ENCODE measurements at places on chromosomes 6 and 20.

GRCh38 chr6:106692112-106692818, 62.9 kb downstream of the QRSL1 start:
- DNase-seq, result no peak

GRCh38 chr6:130385064-130385695, 19.4 kb downstream of the TMEM200A start:
- DNase-seq, result no peak

GRCh38 chr6:90648873-90649272, 62.0 kb upstream of the MAP3K7 start:
- no peak for DNase-seq

GRCh38 chr20:4449957-4450715, 271.6 kb upstream of the PRND start:
- peak; percentile 43 for DNase-seq

DNA sequence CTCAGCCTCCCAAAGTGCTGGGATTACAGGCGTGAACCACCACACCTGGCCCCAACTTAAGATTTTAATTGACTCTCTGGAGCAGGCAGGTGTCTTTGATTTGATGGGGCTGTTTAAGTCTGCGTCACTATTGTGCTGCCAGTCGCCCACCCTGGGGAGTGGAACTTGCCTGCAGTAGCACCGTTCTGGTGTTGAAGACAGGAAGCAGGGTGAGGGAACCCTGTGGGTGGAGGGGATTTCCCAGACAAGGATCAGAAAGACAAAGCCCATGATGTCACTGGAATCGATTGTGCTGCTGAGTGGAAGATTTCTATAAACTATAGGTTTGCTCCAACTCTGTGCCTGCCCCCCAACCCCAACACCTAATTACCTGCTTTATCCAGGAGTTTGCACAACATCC, 11.0 kb downstream of the ALDH8A1 start:
- DNase-seq, result no peak

DNA sequence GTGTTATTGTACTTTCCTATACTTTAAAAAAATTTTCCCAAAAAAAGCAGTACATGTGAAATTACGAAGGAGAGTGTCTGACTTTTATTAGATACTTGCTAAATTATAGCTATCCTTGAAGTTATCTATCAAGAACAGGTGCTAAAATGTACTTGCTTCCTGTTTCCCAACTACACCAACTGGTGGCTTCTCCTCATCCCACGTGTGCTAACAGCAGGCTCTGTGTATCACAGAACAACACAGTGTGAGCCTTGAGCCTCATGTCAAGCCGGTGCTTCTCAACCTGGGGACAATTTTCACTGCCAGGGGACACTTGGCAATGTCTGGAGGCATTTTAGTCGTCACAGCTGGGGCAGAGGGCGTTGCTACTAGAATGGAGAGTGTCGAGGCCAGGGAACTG, 36.2 kb upstream of the CDYL start:
- no peak for DNase-seq

GRCh38 chr6:27667016-27667656, 194.2 kb upstream of the ZNF184 start:
- DNase-seq, result no peak

GRCh38 chr20:45924391-45925261, 9.9 kb upstream of the PCIF1 start:
- peak; percentile 56 for DNase-seq

DNA sequence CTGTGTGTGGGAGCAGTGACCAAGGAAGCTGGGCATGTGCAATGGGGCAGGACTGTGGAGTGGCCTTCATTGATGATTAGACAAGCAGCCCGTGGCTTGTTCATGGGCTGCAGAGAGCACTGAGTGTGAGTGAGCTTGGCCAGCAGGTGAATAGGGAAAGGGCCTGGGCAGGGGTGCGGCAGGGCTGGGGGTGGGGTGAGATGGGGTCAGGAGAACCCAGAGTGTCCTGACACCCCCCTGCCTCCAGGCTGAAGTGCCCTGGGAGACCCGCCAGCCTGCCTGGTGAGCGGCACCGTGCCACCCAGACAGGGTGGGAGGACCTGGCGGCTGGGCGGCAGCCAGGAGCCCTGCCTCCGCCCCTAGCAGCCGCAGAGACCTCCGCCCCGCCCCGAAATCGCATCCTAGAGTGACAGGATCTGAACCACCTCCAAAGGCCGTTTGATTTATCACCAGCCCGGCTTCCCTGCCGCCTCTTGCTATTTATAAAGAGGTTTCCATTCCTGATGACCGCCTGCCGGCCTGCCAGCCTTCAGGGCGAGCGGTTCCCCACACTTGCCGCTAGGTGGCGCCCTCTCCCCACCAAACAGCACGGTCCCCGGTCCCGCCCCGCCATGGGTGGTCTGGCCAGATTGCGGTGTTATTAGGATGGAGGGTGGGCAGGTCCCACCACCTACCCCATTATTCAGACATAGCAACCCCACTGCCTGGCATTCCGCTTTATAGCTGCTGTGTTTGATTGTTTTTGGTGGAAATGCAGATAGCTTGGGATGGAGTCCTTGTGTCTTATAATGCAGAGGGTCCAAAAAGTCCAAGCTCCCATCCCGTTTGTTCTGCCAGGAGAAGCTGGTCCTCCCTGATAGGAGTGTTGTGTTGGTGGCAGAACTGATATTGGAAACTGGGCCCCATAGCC, 3.5 kb downstream of the MYLK2 start:
- DNase-seq, result peak; percentile 75

GRCh38 chr6:45691426-45691825, 313.7 kb upstream of the SUPT3H start:
- no peak for DNase-seq

GRCh38 chr6:37705239-37706051, 7.8 kb upstream of the MDGA1 start:
- peak; percentile 85 for DNase-seq

DNA sequence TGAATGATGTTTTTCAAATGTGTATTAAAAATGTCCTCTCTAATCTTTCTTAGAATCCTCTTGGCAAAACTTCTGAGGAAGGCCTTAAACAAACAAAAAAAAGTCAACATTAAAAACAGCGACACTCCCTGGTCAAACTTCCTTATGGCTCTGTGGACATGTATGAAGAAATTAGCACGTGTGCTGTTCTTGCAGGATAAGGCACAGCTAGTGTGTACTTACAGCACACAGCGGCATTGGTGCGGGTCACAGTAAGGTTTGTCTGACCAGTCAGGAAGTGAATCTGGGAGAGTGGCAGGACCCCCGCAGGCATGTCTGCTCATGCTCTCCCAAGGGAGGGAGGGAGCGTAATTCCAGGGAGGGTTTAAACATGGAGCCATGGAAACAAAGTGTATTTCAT, 38.8 kb downstream of the SLC22A1 start:
- DNase-seq, result no peak

GRCh38 chr6:32096394-32097258, 12.5 kb downstream of the TNXB start:
- DNase-seq, result no peak

GRCh38 chr20:24134284-24134683, 145.7 kb upstream of the GGTLC1 start:
- DNase-seq, result no peak

- DNase-seq, result no peak
Observed at GRCh38 chr20:15638816-15639215, 934.4 kb downstream of the KIF16B start.

- DNase-seq, result no peak
Observed at GRCh38 chr6:143603455-143603854, 74.3 kb upstream of the PHACTR2 start.

DNA sequence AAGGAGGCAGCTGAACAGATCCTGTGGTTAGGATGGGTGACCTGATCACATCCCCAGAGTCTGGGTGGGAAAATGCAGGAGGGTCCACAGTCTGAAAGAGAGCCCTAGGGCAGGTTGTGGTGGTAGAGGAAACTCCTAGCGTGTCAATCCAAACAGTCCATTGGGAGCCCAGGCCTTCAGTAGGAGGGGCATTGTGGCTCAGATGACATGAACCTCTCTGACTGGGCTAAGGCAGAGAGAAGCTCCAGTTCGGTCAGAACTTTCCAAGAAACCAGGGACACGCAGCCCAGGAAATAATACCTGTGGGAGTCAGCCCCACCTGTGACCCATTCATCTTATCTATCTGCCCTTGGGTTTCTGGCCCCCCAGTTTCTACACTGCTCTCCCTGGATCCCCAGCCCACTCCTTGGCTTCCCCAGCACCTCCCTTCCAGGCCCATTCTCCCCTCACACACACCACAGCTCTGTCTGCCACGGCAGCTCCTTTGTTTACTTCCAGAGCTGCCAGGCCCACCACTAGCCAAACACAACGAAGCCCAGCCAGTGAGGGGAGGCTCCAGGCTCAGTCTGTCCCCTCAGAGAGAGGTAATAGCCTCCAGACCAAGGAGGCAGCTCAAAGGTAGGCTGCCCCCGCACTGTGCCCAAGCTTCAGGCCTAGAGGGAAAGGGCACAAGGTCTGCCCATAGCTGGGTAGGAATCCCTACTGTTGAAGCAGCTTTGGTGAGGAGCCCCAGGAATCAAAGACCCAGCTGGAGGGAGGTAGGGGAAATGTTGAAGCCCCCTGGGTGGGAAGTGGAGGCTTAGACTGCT, 6.2 kb downstream of the GDF5 start:
- DNase-seq, result no peak

GRCh38 chr20:35447082-35447789, 8.2 kb upstream of the CEP250 start:
- peak; percentile 79 for DNase-seq
